Jurkat, Clone E6-1 (cell line): ENCODE measurements at places on chromosomes 1 and 21.

DNA sequence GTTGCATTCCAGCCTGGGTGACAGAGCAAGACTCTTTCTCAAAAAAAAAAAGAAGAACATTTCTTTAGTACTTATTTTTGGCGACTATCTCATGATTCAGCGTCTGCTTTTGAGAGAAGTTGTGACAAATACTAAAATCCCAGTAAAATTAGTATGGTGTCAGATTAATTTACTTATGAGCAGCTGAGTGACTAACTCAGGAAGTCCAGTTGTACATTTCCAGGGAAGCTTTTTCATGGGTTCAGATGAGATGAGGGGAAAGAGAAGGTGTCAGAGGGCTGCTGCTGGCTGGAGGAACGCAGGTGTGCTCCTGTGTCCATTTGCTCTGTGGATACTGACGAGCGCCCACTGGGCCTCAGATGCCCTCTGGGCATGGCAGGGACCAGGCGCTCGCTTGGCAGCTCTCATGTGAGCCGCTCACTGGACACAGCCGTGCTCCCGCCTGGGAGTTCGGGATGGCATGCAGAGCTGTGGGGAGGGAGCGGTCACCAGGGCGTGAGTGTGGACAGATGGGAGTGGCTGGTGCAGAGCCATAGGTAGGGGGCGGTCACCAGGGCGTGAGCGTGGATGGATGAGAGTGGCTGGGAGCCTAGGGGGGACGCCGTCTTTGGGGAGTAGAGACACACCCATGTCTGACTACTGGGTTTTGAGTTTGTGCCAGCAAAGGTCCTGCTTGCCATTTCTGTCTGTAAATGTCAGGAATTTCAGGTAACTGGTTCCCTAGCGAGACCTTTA lies 55.0 kb downstream of the ADARB1 start:
- no peak for DNase-seq

DNA sequence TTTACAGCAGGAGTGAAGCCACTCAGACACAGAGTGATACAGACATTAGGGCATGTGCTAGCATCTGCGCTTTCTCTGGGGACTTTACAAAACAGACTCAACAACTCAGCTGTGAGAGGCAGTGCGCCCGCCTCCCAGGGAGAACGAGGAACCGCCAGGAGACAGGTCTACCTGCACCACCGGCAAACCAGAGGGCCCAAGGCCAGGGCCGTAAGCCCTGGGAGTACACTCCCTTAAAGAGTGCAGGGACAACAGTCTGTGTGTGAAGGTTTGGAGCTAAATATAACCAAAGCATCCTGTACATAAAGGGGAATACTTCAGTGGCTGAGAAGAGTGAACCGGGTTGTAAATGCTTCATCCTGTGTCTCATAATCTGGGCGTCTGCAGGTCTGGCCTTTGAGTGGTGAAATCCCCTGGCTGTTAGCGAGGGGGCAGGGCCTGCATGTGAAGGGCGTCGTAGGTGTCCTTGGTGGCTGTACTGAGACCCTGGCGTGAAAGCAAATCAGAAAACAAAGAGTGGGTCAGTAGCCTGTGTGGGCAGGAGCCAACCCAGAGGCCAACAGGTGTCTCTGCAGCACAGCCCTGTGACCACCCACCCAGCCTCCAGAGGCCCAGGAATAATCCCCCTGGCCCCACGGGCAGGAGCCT lies 86.9 kb downstream of the CD247 start:
- DNase-seq: no peak

GRCh38 chr1:27001570-27002360 lies 8.3 kb downstream of the TRNP1 start:
- DNase-seq: no peak

DNA sequence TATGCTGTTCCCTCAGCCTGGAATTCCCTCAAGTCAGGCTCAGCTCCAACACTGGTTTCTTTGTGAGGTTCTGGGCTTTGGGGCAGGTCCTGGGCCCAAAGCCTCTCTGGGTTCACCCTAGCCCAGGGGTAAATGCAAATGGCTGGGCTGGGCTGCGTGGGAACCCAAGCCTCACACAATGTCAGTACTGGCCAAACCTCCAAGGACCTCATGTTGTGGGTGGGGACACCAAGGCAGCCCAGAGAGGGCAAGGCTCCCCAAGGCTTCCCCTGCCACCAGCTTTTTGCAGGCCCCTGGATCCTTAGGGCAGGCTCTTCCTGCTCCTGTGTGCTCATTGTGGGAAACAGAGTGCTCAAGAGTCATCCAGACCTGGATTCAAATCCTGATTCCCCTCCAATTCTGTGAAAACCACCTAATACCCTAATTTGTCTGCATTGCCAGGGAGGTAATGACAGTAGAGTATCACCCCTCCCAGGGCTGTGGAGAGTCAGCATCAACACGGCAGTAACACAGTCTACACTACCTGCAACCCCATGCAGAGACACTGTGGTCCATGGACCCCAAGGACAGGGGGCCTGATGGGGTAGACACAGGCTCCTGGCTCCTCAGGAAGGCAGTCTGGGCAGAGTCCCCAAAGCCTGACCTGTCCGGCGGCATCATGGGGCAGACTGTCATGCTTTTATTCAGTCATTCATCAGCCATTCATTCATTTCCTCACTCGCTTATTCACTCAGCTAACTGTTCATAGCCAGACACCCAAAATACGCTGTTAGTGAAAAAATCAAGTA lies 85.7 kb downstream of the DMRTB1 start:
- DNase-seq: no peak

DNA sequence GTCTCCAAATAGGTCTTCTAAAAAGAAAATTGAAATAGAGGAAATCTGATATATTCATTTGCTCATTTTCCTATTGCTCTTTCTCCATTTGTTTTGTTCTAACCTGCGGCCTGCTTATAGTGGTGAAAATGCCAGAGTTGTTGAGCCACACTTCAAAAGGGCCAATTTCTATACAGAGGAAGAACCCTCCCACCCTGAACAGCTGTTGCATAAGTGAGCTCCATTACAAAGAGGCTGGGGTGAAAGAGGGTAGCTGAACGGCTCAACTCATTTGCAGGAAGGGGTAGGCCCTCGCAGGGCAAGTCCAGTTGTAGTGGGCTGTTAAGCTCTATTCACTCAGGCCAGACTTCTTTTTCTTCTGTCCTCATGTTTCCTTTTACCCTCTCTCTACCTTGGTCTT lies 8.8 kb downstream of the ADCY10 start:
- peak; percentile 50 for DNase-seq
